ENCODE measurements at places on chromosomes 3 and 15.

GRCh38 chr15:81155375-81156218 lies 21.5 kb downstream of the CFAP161 start:
- DNase-seq = peak; percentile 57

DNA sequence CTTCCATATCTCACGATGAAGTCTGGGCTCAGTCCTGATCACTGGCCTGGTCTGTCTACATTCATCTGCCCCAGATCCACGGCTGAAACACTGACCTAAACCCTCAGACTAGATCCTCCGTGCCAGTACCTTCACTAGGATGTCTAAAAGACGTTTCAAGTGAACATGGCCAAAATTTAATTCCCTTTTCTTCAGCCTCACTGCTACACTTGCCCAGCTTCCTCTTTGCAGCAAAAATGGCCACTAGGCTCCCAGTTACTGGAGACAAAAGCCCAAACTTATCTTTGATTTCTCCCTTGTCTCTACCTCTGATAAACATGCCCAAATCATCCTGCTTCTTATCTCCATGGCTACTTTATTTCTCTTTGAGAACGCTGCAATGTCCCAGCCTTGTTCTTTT lies 1.7 kb downstream of the RASSF1 start:
- no peak for DNase-seq

GRCh38 chr3:167102071-167102470 lies 278.0 kb downstream of the ZBBX start:
- no peak for DNase-seq

- DNase-seq = no peak
Observed at GRCh38 chr3:81173514-81173913, 587.9 kb downstream of the GBE1 start.

DNA sequence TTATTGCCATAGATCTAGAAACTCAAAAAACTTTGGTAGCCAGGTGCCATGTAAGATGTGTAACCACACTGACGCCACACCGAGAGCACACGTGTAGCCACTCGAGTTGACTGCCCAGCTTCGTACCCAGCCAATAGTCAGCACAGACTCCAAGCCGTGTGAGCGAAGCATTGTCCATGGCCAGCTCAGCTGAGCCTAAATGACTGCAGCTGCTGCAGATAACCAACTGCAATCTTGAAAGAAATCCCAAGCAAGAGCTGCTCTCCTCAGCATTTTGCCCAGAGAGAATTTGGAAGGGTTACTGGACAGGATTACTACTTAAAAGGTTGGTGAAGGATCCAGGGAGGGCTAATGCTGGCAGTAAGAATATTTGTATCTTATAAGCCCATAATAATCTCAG lies 193.0 kb upstream of the THRB start:
- no peak for DNase-seq

DNA sequence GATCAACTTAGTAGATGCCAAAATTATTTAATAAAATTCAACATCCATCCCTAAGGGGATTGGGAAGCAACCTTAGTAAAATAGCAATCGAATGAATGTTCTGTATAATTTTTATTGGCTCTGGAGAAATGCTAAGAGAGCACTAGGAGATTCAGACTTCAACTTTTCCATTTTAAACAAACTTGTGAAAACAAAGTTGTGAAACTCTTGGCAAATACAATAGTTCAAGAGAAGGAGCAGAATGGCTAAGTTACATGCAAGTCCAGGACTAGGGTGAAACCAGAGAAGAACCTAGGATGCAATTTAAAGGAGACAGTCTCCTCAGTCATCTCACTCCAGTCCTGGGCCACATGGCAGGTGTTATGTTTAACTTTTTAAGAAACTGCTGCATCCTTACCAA lies 16.7 kb upstream of the ZNF280D start:
- DNase-seq = no peak

GRCh38 chr15:90268415-90268814 lies 2.9 kb downstream of the NGRN start:
- DNase-seq = no peak

DNA sequence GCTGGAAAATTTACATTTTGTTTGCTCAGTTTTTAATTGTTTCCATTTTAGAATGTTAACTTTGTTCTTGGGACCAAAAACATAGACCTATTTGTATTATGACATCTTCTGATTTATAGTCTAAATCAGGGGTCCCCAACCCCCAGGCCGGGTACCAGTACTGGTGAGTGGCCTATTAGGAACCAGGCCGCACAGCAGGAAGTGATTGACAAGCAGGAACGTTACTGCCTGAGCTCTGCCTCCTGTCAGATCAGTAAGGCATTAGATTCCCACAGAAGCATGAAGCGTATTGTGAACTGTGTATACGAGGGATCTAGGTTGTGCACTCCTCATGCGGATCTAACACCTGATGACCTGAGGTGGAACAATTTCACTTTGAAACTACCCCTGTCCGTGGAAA lies 51.9 kb downstream of the GHSR start:
- DNase-seq = no peak

DNA sequence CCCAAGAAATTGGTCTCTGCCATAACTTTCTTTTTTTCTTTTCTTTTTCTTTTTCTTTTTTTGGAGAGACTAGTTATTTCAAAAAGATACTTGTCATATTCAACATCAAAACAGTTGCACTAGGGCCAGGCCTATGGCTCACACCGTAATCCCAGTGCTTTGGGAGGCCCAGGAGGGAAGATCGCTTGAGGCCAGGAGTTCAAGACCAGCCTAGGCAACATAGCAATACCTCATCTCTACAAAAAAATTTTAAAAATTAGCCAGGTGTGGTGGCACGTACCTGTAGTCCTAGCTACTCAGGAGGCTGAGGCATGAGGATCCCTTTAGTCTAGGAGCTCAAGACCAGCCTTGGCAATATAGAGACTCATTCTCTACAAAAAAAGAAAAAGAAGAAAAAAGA lies 49.0 kb upstream of the GNB5 start:
- DNase-seq = no peak

DNA sequence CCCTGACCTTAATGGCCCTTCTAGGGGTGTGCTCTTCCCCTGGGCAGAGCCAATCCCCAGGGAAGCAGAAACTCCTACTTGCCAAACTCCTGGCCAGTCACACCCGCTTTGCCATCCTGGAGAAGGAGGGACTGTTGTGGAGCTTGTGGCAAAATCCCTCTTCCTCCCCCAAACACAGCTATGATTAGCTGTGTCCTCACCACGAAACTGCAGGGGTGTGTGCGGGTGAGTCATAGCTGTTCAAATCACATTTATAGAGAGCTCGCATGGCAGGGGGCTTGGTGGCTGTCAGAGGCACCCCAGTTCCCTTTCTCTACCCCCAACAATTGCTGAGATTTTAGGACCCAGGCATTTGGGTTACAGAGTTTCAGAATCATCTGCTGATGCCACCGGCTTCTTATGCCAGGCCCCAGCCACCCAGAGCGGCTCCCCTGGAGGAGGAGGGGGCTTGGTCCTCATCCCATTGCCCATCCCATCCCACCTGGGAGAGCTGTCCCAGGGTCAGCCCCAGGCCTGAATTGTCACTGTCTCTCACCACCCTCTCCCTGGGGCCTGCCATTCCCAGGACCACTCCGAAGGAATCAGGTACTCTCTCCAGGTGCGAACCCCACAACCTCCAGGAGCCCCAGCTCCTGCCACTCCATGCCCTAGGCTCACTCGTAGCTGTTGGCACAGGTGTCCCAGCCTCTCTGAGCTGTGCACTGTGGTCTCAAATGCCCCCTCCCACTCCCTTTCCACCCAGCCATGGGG lies 28.8 kb upstream of the MAGEF1 start:
- no peak for DNase-seq

- no peak for DNase-seq
Observed at GRCh38 chr3:124657138-124657537, 73.1 kb upstream of the UMPS start.

GRCh38 chr3:121913305-121913990 lies 19.2 kb downstream of the SLC15A2 start:
- no peak for DNase-seq

DNA sequence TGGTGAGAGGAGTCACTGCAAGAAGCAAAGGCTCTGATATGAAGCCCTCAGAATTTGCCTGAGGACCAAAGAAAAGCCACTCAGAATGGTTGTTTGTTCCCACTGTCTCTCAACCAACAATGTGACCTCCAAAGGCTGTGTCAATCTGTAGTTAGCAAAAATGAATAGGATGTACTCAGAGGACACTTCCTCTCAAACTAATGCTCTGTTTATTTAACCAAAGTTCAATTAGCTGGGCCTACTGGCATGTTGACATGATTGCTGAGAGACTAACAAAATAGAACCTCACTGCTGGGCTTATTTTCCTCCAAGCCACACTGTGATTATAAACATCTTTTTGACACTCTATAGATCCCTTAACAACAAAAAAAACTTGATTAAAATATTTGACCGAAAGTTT lies 522.5 kb downstream of the OCA2 start:
- no peak for DNase-seq

DNA sequence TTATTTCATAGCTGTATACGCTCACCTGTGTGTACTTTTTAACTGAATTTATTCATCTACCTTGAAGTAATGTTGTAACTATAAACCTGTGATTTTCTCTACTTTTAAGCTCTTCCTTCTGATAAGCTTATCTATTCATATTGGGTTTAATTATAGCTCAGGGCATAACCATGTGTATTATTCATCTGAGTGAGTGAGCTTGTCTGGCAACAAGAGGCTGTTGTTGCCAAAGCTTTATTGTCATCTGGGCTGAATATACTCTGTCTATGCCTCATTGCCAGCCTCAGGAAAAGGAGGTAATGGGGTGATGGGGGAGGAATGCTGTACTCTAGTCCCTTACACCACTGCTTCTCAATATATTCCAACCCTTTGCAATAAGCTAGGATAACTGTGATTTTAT lies 292.4 kb downstream of the UBE2E2 start:
- no peak for DNase-seq

DNA sequence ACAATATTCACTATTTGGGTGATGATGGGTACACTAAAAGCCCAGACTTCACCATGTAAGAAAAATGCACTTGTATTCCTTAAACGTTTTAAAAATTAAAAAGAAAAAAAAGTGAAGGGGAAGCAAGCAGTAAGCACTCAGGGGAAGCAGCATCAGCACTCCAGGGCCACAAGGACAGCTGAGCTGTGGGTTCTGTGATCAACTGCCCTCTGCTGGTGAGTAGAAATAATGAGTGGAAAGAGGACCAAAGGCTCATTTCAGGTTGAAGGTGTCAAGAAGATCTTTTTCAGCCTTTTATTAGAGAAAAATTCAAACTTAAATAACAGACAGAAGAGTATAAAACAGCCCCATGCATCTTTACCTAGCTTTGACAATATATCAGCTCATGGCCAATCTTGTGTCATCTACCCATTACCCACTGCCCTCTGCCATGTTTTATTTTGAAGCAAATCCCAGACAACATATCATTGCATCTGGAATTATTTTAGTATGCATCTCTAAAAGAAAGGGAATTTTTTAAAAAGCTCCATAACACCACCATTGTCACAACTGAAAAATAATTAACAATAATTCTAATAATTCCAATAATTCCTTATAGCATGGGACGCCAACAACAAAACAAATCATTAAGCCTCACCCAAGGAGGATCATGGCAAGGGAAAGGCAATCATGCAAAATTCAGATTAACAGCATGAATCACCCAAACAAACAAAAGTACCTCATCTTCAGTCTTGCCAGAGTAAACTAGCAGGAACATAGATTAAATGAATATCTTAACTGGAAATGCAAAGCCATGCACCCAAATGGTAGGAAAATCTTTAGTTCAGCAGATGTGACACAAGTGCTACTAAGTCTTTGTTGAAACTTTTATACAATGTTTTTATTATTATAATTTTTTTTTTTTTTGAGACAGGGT lies 42.5 kb downstream of the TAMM41 start:
- peak; percentile 60 for DNase-seq

DNA sequence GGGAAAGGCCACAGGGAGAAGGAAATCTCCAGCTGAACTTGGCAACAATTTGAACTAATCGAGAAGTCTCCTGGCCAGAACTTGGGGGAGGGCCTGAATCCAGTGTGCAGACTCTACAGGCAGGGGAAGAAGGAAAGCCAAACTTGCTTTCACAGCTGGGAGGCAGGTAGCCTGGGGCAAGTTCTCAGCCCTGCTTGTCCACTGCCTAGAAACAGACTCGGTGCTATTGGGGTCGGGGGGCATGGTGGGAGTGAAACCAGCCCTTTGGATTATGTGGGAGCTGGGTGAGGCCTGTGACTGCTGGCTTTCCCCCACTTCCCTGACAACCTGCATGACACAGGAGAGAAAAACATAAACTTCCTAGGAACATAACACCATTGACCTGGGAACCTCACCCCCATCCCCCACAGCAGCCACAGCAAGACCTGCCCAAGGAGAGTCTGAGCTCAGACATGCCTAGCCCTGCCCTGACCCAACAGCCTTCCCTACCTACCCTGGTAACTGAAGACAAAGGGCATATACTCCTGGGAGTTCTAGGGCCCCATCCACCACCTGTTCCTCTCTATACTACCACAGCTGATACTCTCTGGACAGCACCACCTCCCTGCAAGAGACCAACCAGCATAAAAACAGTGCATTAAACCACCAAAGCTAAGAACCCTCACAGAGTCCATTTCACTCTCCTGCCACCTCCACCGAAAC lies 103.7 kb upstream of the MNS1 start:
- DNase-seq = no peak

- DNase-seq = no peak
Observed at GRCh38 chr3:104032283-104032682, 1334.4 kb upstream of the ALCAM start.

DNA sequence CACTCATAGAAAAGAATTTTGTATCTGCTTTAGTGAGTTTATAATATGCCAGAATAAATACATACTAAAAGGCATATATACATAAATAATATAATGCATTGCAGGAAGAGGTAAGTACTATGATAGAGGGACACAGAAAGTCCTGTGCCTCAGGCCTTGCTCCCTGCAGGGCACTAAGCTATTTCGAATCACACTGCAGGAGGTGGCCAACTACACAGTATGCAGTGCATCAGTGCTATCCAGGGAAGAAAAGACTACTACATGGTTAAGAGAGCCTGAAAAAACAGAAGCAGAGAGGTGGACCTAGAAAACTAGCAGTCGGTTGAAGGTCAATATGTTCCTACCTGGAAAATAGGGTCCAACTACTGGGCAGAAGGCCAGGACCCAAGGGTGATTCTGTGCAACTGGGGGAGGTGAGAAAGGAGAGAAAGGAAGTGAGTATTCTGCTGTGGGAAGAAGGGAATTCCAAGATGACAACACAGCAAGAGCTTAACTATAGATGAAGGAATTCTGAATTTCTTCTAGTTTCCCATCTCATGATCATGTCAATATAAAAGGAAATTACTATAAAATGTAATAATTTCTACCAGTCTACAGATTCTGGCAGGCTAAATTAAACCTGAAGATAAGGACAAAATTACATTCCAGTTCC lies 218.0 kb downstream of the ZBTB20 start:
- no peak for DNase-seq

DNA sequence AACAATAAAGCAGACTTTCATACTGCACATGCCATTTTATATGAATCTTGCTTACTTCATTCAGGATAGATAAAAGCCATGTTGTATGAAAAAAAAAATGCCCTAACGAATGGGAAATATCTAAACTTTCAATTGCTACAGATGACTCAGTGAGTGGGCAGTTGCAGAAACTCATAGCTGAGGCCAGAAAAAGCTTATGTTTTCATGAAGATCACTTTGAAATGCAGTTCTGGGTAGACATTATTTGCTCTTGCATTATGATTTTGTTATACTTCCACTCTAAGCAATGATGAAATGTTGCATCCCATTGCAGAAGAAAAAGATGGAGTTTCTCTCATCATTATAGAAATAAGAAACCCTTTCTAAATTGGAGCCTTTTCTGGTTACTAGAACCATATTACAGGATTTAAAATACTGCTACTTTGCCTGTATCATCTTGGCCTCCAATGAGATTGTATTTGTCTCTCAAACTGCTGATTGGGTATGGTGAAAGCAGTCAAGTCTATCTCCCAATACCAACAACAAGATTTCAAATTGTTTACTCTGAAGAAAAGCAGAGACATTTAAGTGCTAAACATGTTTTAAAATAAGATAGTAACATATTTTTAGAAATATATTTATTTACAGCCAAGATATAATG lies 17.0 kb downstream of the PEAK1 start:
- peak; percentile 30 for DNase-seq

All from GM13977 (cell line).